ENCODE measurements at places on chromosomes 13 and 19.

DNA sequence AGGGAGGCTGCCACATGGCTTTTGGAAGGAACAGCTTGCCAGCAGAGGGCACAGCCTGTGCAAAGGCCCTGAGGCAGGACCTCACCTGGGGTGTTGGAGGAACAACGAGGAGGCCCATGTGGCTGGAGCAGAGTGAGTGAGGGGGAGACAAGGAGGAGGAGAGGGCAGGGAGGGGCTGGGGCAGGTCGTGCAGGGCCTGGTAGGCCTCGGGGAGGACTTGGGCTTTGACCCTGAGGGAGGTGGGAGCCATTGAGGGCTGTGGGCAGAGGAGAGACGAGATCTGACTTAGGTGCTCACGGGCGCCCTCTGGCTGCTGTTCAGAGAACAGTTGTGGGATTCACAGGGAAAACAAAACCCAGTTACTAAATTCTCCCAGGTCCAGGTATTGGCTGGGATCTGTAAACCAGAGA is 25.2 kb downstream of the ZNRF4 start:
- peak; percentile 33 for DNase-seq

- no peak for DNase-seq
Observed at GRCh38 chr19:4866595-4867424, 657 bp downstream of the PLIN3 start.

DNA sequence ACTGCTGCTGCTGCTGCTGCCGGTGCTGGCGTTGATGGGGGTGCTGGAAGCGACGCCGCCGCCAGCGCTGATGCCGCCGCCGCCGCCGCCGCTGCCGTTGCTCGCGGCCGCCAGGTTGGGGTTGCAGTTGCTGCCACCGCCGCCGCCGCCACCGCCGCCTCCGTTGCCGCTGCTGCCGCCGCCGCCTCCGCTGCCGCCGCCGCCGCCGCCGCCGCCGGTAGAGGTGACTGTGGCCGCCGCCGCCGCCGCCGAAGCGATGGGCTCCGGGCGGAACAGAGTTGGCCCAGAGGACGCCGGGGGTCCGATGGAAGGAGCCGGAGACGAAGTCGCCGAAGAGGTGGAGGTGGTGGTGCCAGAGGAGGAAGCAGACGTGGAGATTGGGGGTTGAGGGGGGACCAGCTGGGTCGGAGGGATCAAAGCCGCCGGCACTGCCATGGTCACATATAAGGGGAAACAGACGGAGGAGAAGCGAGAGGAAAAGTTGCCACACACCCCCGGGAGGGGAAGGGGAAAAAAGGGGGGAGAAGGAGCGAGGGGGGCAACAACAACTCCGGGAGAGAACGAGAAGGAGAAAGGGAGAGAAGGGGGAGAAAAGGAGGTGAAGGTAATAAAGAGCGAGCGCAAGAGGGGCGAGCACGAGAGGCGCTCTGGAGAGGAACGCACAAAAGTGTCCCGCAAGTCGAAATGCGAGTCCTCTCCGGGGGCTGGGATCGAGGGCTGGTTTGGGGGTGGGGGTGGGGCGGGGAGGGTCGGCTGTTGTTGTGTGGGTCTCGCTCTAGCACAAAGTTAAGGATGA is 471 bp downstream of the DACH1 start:
- no peak for DNase-seq

DNA sequence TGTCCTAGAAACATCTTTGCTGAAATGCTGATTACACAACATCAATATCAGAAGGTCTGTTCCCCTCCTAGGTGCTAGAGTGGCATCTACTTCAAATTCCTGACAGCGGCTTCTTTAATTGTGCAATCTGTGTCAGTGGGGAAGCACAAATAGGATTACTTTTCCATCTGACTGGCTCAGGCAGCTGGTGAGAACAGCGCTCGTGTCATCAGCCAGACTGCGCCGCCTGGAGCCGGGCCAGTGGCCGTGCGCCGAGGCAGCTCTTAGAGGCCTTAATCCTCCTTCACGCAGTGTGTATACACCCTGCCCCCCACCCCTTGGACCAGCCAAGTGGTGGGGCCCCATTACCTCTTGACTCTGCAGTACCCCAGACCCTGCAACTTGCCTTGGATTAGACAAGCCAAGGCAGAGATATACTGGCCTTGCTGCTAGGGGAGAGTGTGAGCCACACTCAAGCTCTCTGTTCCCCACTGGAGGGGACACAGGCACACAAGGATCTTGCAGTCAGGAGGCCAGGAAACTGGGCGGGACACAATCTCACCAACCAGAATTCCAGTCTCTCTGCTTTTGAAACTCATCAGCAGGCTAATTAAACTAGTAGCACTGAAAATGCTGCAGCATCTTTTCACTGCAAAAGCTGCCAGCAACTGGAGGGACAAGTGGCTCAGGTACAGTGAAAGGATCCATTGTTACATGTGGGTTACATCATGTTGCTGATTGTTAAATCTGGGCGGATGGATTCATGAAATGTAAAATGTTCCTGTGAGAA is 48.9 kb upstream of the EPHX3 start:
- no peak for DNase-seq

- no peak for DNase-seq
Observed at GRCh38 chr13:37648609-37649008, 50.0 kb upstream of the POSTN start.

GRCh38 chr19:38660724-38661123 is 13.3 kb downstream of the ACTN4 start:
- no peak for DNase-seq

DNA sequence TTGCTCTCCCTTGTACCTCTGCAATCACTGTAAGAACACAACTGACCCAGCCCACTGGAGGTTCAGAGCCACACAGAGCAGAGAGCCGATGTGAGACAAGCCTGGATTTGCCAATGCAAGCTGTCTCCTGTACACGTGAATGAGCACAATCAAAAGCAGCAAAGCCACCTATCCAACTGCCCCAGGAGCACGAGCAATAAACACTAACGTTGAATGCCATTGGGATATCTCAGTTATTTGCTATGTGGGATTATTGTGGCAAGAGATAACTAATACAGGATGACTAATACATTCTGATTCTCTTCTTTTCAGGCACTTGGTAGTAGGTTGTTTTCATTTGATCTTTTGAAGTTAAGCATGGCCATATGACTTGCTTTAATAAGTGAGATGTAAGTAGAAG is 85.2 kb upstream of the FAM216B start:
- DNase-seq, result no peak

DNA sequence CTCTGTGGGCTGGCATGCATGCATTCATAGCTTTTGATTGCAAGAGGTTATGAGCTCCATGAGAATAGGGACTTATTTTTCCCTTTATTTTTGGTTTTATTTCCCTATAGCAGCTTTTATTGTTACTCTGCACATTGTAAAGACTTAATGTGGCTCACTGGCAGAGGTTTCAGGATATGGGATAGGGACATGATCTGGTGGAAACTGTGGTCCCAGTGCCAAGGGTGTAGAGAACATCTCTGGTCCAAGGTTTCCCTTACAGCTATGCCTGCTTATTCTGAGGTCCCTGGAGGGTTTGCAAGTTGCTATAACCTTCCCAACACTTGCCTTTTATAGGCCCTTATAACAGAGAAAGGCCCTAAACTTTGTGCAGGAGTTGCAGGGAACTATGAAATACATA is 33.6 kb downstream of the LMO7 start:
- no peak for DNase-seq

DNA sequence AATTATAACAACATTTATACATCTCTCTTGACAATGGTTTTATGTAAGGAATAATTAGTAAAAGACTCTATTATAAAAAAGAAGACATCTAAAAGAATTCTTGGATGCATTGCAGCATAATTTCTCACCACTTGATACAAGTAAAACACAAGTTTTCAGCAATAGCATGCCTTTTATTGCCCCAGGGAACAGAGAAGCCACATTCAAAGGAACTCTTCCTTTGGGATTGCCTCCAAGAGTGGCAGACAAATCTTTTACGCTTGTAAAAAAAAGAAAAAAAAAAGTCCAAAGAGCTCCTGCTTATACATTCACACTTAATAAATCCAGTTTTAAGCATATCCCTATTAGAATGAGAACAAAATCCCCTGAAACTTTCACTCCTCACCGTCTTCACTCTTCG is 2357.8 kb upstream of the PCDH20 start:
- no peak for DNase-seq

GRCh38 chr13:68257111-68257842 is 1027.1 kb upstream of the PCDH9 start:
- no peak for DNase-seq

DNA sequence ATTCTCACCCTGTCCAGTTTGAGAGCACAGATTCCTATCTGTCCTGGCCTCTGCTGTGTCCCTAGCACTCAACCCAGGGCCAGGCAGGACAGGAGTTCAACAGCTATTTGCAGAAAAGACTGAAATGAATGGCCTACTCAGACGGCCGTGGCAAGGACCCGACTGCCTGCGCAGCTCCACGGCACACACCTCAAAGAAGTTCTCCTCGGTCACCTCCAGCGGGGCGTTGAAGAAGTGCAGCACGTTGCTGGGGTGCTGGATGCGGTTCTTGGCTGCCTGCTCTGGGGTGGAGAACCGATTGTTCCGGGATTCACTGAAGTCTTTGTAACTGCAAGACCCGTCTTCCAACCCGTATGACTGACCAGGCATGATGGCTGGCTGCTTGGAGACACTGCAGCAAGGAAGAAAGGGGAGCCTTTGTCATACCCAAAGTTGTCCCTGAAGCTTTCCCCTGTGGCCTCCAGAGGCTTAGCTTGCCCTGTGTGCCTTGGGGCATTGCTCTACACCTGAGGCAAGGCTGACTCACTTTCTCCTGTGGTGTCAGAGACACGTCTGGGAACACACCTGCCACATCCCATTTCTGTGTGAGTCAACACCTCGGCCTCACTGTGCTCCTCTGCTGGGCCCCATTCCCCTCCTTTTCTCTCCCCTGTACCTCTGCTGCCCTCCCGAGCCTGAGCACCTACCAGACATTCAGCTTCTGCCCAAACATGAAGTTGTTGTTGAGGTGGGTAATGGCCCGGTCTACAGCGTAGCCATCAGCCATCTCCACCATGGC is 6.8 kb upstream of the ECH1 start:
- DNase-seq, result no peak

- DNase-seq, result no peak
Observed at GRCh38 chr13:55572862-55573261, 1567.9 kb upstream of the PRR20A start.
